ENCODE measurements at places on chromosomes 5 and 9.
A peak's percentile ranks its signal among the peaks of the same experiment; 100 is the strongest.

DNA sequence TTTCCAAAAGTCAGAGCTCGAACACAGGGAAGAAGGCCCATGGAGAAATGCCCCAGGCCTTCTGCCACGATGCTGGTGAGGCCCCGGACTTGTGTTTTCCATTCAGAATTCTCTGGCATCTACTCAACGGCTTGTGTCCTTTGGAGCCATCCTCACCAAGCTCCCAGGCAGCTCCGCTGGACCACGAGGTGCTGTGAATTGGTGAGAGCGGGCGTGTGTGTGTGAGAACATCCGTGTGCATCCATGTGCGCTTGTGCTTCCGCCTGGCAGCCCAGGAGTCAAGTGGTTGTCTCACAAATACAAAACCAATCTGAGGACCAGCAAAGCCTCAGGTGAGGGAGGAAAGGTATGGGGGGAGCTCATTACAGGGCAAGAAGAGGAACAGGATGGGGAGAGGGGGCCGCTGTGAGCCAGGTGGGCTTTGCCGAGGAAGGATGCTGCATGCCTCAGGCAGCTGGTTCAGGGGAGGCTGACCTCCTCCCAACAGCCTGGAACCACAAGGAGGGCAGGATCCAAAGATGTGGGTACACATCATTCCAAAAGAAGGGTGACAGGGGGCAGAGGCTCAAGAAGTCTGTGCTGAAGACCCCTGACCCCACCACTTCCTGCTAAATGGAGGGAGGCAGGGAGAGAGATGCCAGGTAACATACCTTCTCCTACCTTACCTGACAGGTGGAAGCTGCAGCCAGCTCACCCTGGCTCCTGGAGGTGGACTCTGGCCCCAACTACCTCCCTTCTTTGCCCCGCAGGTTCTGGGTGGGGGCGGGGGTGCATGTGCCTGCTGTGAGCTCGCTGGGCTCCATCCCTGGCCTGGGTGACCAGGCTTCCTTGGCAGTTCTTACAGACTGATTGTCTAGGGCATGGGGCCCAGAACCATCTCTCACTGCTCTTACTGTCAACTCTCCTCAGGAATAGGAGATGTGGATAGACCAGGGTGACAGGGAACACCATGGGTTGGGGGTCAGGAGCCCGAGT is 196.3 kb downstream of the PAX5 start:
- no peak for DNase-seq

GRCh38 chr5:43041669-43042175 is 1.6 kb upstream of the ANXA2R start:
- peak; percentile 65 for DNase-seq

DNA sequence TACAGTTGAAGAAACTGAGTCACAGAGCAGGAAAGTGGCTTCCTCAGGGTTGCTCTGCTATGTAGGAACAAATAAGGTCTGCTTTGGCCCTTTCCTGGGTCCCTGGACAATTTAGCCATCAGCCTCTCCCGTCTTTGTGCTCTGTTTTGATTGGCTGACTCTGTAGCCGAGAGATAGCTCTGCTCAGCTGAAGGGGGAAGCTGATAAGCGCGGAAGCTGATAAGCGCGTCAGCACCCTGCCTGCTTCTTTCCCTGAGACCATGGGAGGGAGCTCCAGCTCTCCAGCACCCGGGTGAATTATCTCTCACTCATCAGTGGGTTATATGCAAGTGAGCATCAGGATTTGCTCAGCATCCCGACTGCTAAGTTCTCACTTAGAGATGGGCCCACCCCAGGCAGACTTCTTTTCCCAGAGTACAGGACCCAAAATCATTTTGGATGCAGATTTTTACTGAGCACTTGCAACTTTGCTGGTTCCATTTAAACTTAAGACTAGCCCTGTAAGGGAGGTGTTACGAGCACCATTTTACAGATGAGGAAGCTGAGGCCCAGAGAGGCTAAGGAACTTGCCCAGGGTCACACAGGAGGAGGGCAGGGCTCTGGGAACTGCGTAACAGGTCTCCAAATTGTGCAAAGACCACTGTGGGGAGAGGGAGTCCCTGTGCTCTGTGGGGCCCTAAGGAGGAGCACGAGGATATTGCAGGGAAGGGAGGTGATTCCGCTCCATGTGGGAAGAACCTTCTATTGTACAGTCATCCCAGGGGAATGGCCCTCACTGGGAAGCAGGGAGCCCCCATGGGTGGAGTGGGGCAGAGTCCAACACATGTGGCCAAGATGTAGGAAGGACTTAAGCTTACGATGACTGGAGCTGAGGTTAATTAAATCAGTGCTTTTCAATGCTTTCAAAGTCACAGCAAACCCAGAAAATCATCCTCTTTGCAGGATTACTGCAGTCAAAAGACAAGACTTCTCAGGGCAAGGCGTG is 83.7 kb upstream of the ORM1 start:
- DNase-seq, result peak; percentile 68

DNA sequence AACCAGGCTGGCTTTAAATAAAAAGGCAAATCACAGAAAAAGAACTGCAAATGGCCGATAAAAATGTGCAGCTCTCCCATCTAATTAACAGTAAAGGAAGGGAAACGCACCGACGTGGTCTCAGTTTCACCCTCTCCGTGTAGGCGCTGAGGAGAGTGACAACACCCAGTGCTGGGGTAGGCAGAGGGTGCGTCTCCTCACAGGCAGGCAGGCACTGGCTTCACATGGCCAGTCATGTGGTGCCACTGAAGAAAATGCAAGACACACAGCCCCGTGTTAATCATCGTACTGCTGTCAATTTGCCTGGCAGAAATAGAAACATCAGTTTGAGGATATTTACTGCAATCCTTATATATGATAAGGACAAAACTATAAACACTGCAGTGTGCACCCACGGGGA is 178.4 kb downstream of the FANCC start:
- DNase-seq, result no peak

DNA sequence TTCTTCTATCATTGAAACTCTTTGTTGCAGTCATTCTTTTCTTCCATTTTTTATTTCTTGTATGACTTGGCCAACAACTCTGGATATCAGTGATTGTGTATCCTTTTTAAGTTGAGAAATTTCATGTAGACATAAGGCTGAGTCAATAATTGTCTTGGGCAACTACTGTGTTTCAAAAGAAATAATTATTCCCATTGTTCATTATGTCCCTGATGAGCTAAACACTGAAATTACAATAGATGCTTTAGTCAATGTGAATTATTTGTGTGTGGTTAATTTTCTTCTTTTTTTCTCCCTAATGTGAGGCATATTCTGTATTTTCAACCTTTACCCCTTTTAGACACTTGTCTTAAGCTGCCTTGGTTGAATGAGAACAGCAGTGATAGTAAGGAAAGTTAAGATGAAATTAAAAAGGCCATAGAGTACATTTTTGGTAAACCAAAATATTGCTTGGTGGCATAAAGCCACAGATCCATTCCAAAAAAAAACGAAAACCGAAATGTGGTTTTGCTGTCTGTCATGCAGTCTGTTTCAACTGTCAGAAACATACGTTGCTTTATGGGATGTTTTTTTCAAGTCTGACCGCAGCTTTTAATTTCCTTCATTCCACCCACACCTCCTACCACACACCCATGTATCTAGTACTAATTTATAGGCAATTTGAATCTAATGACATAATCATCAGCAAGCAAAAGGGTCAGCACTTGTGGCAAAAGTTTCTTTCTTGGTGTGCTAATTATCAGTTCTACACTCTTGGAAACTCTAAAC is 21.1 kb downstream of the TLE4 start:
- DNase-seq, result no peak

- DNase-seq, result no peak
Observed at GRCh38 chr5:73954381-73954780, 328.4 kb downstream of the ARHGEF28 start.

DNA sequence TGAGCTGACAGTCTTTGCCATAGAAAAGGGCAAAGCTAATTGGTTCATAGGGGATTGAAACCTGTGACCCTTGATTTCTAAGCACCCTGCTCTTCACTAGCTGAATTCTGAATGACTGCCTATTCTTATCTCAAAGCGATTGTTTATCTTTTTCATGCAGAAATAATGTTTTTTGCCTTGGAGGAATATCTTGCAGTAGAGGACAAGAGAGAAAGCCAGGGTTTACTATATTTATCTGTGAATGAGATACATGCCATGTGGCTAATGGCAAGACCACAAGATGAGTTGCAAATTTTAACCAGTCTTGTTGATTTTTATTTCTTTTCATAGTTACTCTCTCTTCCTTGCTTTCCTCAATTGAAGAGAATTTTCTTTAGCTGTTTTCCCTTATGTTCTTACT is 185.0 kb downstream of the CNTLN start:
- no peak for DNase-seq

- no peak for DNase-seq
Observed at GRCh38 chr9:121153642-121154041, 48.0 kb downstream of the RAB14 start.

DNA sequence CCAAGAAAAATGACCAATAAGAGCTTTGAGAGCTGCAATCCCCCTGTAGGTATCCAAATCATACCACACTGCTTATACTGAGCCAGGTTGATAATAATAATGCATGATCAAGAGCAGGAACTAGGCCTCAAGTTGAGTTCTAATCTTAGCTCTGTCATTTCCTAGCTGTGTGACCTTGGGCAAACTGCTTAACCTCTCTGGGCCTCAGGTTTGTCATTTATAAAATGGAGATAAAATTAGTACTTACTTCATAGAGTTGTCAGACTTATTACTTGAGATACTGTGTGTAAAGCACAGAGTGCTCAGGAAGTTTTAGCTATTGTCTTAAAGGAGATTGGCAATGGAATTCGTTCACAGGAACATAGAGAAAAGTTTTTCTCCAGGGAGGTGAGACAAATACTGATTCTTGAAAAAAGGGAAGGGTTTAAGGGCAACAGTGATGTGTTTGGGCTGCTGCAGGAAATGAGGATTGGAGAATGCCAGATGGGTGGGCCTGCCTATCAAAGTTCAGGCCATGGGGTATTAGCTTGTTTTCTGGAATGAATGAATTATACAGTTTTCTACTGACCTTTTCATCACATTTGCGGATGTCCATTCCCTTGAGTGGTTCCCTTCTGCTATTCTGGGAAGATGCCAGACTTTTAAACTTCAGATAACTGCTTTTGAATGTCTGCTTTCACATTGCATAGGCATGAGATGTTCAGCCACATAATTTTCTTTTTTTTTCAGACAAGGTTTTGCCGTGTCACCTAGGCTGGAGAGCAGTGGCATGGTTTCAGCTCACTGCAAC is 10.2 kb upstream of the ATP6V0E1 start:
- no peak for DNase-seq

GRCh38 chr5:150215979-150216944 is 26.4 kb downstream of the SLC6A7 start:
- DNase-seq, result no peak

- no peak for DNase-seq
Observed at GRCh38 chr5:943201-943917, 50.7 kb downstream of the TRIP13 start.

DNA sequence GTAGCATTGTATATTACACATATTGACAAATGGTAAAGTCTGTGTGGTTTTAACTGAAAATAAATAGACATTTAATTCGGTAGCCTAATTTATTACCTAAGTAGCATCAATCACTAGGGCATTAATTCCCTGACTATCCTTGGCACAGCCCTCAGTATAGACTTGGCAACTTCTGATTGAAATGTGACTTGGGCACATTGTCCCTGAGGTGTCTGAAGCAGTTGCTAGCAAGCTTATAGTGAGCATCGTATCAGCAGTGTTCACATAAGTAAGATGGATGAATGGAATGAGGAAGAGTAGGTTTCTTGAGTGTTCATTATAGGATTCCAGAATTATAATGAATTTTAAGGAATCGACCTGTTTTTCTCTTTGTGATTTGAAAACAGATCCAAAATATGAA is 16.1 kb downstream of the LURAP1L start:
- DNase-seq, result no peak

- no peak for DNase-seq
Observed at GRCh38 chr5:105677291-105677690, 1993.4 kb downstream of the EFNA5 start.

GRCh38 chr5:57174890-57175510 is 1.1 kb downstream of the GPBP1 start:
- peak; percentile 11 for DNase-seq

DNA sequence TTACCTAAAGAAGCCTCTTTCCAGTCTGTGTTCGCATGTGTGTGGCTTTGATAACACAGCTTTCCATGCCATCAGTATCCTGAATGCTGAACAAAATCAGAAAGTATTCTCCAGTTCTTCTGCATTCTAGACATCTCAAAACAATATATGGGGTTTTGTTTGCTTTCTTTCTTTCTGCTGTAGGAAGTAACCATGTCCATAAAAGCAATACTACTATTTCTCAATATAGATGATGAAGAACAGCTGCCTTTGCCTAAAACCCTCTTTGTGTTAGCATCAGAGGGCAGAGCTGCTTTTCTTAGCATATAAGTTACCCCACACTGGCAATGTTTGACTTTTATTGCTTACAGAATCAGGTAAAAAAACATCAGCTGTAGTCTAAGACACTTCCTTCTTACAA is 963.6 kb downstream of the CDH12 start:
- no peak for DNase-seq

- no peak for DNase-seq
Observed at GRCh38 chr5:33362915-33363314, 77.8 kb upstream of the TARS1 start.

GRCh38 chr9:83034026-83034425 is 28.9 kb downstream of the RASEF start:
- no peak for DNase-seq

GRCh38 chr9:95450171-95451064 is 66.4 kb downstream of the PTCH1 start:
- DNase-seq, result no peak

- DNase-seq, result no peak
Observed at GRCh38 chr9:6640268-6641051, 5.1 kb downstream of the GLDC start.

DNA sequence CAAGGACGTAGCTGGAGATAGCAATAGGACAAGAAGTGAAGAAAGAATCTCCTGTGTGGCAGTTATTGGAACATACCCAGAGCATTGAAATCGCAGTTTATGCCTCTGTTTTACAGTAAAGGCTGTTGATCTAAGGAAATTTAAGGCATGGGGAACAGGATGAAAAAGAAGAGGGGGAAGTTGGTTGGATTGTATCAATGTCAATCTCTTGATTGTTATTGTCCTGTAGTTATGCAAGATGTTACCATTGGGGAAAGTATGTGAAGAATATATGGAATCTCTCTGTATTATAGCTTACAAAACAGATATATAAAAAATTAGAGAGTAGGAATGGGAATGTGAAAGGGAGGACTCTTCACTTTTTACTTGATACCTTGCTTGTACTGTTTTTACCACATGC is 195.6 kb upstream of the NREP start:
- no peak for DNase-seq

- DNase-seq, result no peak
Observed at GRCh38 chr9:34549407-34549732, 26.6 kb upstream of the ENHO start.

DNA sequence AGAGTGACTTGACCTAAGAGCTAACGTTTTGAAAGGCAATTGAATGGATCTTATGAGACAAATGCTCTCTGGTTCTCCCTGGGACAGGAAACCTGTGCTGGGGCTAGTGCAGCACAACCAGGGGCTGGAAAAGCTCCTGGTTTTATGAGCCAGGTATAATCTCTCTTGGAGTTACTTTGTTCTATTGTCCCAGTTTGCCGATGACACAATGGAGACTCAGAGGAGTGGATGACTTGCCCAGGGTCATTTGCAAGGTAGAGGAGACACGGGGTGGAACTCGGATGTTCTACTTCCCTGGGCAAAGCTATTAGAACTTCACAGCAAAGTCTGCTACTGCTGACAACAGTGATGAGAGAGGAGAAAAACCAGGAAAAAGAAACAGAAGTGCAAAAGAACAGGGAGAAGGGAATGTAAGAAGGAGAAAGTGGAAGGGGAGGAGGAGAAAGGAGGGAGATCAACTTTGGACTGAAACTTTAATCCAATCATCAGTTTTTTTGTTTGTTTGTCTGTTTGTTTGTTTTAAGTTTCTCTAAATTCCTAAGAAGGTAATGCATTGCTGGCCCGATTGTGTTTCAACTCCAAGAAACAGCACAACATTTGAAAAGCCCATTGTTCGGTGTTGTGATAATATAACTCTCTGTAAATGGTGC is 7.4 kb upstream of the GSN start:
- DNase-seq, result no peak
